ENCODE measurements at places on chromosomes 11 and 22.
A peak's percentile ranks its signal among the peaks of the same experiment; 100 is the strongest.

DNA sequence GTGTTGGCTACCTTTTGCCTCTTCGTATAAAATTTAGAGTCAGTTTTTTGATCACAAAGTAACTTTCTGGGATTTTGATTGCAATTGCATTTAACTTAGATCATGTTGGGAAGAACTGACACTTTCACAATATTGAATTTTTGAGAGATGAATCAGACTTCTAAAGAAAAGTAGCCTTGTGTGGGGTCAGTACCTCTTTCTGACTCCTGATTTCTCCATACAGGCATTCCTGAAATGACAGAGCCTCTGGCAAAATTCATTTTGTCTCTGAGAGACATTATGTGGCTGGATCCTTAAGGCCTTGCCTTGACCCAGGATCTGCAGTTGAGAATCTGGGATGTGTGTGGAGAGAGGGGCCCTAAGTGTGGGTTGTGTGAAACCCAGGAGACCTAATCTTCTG is 37.8 kb downstream of the PPFIBP2 start:
- no peak for DNase-seq

- no peak for DNase-seq
Observed at GRCh38 chr11:127995921-127996320, 591.4 kb downstream of the ETS1 start.

- no peak for DNase-seq
Observed at GRCh38 chr11:100397401-100397800, 289.7 kb upstream of the ARHGAP42 start.

- no peak for DNase-seq
Observed at GRCh38 chr11:47532597-47533213, 20.2 kb downstream of the CELF1 start.

DNA sequence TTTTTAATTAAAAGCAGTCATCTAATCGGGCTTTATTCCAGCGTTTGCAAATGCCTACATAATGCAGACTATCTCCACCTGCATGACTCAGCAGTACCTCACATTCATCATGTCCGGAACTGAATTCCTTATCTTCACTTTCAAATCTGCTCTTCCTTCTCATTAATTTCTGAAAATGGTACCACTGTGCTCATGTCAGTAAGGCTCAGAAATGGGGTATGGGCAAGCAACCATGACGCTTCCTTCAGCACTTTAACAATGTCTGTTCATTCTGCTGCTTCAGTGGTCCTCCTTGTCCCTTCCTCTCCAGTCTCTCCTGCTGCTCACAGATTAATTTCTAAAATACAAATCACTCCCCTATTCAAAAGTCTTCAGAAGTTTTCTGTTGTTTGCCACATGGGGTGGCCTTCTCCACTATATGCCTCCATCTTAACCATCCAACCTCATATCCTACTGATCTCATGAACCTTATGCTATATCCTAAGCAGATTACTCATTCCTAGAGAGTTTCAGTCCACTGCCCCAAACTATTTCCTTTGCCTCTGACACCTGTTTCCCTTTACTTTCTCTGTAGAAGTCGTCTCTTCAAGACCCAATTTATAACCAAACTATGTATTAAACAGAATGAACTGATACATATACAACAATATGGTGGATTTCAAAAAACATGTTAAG is 7.0 kb downstream of the GTF2H1 start:
- no peak for DNase-seq

- no peak for DNase-seq
Observed at GRCh38 chr11:7046474-7047175, 26.3 kb downstream of the NLRP14 start.

DNA sequence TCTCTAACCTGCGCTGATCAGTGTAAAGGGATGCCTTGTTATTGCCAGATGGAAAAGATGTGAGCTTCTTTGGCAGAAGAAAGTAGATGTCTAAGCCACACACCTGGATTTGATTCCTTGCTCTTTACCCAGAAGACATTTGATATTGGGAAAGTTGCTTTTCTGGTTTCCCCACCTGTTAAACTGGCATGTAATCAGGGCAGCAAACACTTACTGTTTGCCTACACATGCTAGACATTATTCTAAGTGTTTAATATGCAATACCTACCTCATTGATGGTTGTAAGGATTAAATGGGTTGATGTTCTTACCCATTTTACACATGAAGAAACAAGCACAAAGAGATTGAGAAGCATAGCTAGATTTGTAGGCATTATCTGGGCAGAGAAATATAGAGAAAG is 16.6 kb downstream of the ASRGL1 start:
- no peak for DNase-seq

DNA sequence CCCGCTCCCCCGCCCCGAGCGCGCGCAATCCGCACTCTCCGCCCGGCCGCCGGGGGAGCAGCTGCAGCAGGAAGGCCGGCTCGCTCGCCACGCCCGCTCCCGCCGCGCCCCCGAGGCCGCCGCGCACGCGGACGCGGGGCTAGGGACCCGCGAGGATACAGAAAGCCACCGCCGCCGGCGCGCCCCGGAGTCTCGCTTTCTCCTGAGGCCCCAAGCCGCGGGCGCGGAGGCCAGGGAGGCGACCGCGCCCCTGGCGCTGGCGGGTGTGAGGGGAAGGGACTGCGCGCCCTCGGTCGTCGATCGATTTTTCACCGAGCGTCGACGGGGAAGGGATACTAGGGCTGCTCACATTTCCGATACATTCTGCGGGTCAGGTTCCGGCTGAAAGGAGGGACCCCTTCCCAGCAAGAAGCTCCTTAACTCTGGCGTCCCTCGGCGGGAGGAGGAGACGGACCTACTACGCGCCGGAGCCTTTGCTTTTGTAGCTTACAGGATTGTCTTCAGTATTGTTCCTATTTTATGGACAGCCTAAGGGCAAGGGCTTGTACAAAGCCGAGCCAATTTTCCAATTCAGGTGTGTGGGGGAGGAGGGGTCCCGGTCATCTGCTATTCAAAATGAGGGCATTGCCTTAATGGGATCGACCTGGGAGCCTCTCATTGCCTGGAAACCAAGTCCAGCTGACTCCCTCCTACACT is 416 bp upstream of the GAB2 start:
- peak; percentile 92 for DNase-seq

DNA sequence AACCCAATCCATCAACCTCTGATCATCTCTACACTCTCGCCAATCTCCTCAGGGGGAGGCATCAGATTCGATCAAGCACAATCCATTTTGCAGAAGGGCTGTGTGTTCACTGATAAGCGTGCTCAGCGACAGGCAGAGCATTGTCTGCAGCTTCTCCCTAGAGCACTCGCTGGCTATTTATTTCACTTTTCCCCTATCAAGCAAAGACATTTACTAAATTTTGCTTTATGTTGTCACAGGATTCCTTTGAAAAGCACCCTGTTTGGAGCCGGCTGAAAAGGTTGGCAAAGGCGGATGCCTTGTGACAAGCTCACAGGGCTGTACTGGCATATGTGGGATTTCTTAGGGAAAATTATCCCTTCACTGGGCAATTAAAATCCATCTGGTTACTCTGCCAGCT is 1381.5 kb upstream of the TENM4 start:
- no peak for DNase-seq

- no peak for DNase-seq
Observed at GRCh38 chr11:35190804-35191348, 51.9 kb downstream of the CD44 start.

DNA sequence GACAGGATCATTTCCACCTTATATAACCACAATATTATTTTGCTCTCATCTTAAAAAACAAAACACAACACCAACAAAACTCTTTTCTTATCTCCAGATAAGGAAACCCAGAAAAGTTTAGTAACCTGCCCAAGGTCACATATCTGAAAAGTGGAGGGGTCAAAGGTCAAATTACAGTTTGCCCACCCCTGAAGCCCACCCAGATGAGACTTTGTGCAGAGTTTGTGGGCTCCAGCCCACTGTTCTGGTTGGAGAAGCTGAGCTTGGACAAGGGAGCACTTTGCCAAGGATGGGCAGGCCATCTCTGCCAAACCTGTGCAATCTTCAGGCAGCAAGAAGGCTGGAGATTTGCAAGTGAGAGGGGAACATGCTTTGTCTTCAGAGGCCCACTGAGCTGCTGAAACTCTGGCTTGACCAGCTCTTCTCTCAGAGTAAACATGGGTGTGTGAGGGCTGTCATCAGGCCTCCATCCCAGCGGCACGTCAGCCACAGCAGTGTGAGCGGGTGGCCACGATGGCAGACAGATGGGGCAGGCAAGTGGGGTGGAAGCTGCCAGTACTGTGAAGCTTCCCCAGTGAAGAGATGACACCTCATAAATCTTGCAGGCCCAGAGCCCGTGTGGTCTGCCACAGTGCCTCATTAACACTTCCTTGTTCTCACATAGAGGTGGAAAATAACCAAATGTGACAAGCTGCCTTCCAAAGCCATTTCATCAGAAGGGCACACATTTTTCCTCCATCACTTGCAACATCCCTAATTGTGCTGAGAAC is 111.8 kb downstream of the CCDC81 start:
- no peak for DNase-seq

- no peak for DNase-seq
Observed at GRCh38 chr11:41316751-41317150, 142.7 kb downstream of the LRRC4C start.

DNA sequence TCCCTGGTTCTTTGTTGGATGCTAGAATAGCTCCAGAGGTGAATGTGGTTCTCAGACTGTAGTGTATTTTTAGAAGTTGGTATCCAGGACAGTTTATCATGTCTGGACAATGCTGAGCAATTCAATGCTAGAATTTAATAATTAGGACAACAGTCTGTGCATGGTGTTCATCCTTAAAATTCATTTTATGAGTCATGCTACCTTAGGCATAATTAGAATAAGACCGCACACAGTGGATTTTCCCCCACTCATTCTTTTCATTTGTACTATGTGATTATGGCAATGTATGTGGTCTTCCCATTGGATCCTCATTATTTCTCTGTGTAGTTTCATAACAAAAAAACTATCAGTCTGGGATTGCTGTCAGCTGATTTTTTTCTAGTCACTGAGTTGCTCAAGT is 196.7 kb downstream of the ARHGAP42 start:
- DNase-seq, result no peak

GRCh38 chr22:24001314-24001713 is 3.9 kb downstream of the GSTT4 start:
- DNase-seq, result no peak

GRCh38 chr22:39448205-39449054 is 8.4 kb upstream of the MGAT3 start:
- DNase-seq, result no peak

- no peak for DNase-seq
Observed at GRCh38 chr22:29385151-29385704, 3.1 kb downstream of the AP1B1 start.

DNA sequence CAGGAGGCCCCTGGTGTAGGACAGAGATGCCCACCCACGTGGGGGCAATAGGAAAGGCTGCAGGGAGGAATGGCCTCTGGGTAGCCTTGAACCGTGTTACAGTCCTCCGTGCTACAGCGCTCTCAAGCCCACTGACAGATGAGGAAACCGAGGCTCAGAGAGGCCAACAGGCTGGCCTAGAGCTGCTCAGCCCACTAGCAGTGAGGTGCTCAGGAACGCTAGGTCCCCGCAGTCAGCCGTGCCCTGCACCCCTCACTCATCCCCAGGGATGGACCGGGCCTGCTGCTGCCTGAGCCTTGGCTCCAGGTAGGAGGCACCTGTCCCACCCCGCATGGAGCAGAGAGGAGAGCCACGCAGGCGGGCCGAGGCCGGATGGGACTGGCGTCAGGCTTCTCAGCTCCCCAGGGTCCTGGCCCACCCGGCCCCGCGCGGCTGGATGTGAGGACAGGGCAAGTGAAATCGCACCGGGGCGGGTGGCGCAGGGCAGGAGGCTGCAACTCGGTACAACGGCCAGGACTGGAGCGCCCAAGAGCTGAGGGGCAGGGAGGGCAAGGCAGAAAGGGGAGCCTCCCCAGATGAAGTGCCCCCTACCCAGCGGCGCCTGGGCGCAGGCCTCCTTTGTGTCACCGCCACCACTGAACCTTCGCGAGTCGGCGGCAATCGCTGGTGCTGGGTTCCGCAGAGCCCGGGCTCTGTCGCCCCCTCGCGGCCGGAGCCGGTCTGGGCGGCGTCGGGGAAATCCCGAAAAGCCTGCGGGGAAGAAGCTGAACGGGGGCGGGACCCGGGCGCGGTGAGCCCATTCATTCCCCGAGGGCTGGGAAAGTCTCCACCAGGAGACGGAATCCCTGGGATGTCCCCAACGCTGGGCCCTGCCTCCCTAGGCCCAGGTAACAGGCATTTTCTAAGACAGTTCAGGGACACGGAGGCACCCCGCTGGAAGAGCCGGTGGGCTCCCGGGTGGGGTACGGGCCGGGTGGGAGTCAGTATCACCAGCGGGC is 8.4 kb upstream of the SLC2A11 start:
- DNase-seq, result peak; percentile 97

GRCh38 chr22:16933291-16934282 is 74.4 kb downstream of the GAB4 start:
- peak; percentile 30 for DNase-seq

DNA sequence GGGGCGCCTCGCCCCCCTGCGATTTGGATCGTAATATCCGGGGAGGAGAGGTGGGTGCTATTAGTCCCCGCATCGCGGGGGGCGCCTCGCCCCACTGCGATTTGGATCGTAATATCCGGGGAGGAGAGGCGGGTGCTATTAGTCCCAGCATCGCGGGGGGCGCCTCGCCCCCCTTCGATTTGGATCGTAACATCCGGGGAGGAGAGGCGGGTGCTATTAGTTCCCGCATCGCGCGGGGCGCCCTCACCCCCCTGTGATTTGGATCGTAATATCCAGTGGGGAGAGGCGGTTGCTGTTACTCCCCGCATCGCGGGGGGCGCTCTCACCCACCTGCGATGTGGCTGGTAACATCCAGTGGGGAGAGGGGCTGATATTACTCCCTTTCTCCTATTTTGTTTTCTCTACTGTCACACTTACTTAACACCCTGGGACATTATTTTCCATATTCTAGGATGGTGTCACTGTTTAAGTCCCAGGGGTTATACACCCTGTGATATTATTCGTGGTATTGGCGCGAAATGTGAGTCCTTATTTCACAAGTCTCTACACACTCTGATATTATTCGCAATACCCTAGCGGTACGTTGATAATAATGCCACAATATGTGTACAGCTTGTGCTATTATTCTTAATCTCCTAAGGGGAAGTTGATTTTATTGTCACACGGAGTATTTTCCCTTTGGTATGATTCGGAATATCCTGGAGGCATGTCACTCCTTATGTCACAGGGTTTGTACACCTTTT is 57.8 kb upstream of the ALDH3B2 start:
- peak; percentile 62 for DNase-seq

DNA sequence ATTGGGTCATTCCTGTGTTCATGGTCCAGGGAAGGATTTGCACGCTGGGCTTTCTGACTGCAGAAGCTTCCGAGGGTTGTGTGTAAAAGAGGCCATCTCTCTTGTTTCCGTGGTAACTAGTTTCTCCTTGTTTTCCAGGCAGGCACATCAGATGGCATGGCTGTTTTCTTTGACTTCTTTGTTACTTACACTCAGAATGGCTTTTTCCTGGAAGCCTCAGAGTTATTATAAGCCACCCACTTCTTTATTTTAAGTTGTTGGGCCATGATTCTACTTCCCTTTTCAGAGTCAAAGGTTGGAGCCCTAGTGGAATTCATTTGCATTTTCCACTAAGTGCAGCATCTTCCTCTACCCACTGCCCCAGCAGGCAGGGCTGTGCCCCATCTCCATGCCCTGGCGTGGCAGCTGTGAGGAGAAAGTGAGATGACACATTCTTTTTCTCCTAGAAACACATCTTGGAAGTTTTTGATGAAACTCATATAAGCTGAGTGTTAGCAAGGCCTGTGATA is 94.9 kb downstream of the PRR5L start:
- DNase-seq, result no peak

- DNase-seq, result no peak
Observed at GRCh38 chr11:102582140-102582539, 43.0 kb downstream of the MMP20 start.

GRCh38 chr11:129331871-129332274 is 43.8 kb upstream of the BARX2 start:
- peak; percentile 91 for DNase-seq

- DNase-seq, result no peak
Observed at GRCh38 chr11:62026739-62027370, 59.4 kb upstream of the FTH1 start.

GRCh38 chr11:6646918-6647679 is 8.5 kb downstream of the DCHS1 start:
- no peak for DNase-seq

All from glutamatergic neuron (in vitro differentiated cells).